ENCODE measurements at places on chromosomes 13 and 19.

GRCh38 chr19:42402376-42403116 lies 12.4 kb upstream of the CNFN start:
- no peak for DNase-seq

DNA sequence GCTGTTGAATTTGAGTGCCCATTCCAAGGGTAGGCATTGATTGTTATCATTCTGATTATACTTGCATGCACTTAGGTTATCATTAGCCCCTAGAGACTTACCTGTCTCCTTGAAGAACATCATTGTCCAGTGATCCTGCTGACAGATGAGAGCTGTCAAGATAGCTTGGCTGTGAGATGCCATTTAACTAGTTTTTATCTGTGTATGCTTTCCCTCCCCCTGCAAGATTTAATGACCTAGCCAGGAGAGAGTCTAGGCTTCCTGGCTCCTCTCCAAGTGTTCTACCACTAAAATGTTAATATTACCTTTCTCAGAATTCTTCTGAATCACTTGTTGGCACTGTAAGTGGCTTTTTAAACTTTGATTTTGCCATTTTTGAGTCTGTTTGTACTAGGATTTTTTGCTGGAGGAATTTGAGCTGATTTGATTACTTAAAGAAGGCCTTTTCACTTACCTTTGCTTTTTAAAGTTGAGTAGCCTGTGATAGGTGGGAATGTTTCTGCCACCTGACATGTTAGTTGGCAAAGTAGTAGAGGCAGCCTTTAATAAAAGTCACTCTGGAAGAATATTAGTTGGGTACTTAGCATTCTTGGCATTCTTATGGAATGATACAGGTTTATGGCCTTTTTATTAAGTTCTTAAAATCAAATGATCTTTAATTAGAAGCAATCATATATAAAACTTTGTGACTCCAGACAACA lies 41.1 kb downstream of the ARHGAP35 start:
- DNase-seq: no peak

DNA sequence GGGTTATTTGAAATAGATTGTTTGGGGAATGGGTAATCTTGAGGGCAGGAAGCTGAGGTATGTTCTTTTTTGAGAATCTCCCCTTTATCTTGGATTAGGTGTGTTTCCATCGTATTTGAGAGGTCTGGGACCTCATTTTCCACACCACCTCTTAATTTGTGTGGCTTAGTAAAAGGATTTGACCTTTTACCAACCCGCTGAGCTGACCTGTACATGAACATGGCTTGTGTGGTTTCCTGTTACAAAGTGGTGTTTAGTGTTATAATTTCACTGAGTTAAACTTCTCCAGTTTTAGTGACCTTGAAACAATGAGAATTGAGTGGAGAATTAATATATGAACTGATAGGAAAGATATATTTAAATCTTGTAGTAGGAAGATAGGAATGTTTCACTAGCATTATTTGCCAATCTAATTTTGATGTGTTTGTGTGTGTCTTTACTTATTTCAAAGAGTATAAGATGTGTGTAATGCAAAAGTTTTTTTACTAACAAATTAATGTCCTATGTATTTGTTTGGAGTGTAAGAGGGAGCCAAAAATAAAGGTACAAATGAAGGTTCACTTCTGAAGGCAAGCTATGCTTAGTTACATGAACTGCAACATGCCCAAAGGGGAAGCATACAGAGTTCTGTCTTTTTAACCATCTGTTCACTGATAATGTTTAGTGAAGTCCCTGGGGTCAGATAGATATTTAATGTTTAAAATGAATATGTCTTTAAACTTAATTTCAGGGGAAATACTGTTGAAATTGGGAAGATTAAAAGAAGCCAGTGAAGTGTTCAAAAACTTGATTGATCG lies 17.1 kb downstream of the NAA16 start:
- no peak for DNase-seq

DNA sequence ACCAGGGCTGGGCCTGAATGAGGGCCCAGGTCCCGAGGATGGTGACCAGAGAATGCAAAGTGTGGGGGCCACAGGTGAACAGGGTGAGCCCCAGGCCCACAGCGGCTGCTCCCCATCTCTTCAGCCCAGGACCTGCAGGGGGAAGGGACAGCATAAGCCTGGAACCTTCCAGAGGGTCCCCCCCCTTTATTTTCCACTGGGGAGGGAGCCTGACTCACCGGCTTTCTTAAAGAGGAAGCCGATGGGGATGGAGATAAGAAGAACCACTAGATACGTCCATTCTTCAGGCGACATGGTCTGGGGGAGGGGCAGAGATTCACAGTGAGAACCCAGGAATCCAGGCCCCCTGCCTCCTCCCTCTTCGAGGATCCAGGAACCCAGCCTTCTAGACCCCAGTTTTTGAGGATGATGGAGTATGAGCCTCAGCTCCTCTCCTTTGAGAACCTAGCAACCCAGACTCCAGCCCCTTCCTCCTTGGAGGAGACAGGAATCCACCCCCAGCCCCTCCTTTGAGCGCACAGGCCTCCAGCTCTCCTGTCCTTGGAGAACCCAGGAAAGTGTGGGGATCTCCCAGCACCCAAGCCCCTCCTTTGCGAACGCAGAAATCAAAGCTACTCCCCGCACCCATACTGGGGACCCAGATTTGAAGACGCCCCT lies 1.0 kb downstream of the MBOAT7 start:
- peak; percentile 63 for DNase-seq

DNA sequence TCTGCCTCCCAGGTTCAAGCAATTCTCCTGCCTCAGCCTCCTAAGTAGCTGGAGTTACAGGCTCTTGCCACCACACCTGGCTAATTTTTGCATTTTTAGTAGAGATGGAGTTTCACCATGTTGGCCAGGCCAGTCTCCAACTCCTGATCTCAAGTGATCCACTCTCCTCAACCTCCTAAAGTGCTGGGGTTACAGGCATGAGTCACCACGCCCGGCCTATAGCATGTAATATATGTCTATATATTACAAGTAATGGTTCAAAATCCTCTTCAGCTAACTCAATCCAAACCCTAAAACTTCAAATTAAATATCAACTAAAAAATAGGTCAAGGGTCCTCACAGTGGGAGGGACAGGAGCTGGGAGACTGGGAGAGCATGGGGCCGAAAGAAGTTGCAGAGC lies 28.0 kb downstream of the FPR3 start:
- no peak for DNase-seq

DNA sequence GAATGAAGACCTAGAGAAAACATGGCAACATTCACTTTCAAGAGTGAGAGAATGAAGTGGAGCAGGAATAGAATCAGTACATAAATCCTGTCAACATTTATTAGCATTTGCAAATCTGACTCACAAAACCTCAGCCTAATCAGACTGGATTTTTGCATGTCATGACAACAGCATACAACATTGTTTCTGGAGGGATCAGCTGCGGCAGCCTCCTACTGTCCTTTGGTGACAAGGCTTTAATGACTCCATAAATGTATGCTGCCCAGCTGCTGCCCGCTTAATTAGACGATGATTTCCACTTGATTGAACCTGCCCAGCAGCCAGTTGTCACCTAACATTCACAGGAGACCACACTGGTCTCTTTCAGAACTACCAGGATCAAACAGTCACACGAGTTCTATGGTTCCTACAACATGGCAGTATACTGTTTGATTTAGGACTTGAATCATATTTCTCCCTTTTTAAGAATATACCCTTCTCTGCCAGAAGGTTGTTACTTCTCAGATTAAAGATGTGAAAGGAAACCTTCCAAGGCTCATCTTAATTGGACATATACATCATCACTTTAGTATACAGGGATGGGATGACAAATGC lies 9.3 kb downstream of the EBPL start:
- no peak for DNase-seq

GRCh38 chr13:49533591-49534269 lies 38.0 kb downstream of the PHF11 start:
- DNase-seq: no peak

DNA sequence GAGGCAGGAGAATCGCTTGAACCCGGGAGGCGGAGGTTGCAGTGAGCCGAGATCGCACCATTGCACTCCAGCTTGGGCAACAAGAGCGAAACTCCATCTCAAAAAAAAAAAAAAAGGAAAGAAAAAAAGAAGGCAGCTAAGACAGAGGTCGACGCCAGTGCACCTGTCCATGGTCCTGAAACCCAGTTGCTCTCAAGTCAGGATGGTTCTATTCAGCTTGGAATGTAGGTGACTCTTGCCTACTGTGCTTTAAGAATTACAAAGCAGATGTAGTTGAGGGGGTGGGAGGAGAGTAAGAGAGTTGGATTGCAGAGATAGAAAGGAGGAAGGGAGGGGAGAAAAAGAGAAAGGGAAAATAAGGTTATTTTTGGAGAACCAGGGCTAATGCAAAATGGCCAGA lies 18.7 kb downstream of the CACNG7 start:
- no peak for DNase-seq

- DNase-seq: no peak
These were observed 64.1 kb downstream of the ZNF429 start for GRCh38 chr19:21569494-21569865.

- DNase-seq: no peak
These were observed 110.2 kb downstream of the STK24 start for GRCh38 chr13:98466634-98467236.

- DNase-seq: no peak
These were observed 18.5 kb upstream of the VSTM2B start for GRCh38 chr19:29507081-29507860.

DNA sequence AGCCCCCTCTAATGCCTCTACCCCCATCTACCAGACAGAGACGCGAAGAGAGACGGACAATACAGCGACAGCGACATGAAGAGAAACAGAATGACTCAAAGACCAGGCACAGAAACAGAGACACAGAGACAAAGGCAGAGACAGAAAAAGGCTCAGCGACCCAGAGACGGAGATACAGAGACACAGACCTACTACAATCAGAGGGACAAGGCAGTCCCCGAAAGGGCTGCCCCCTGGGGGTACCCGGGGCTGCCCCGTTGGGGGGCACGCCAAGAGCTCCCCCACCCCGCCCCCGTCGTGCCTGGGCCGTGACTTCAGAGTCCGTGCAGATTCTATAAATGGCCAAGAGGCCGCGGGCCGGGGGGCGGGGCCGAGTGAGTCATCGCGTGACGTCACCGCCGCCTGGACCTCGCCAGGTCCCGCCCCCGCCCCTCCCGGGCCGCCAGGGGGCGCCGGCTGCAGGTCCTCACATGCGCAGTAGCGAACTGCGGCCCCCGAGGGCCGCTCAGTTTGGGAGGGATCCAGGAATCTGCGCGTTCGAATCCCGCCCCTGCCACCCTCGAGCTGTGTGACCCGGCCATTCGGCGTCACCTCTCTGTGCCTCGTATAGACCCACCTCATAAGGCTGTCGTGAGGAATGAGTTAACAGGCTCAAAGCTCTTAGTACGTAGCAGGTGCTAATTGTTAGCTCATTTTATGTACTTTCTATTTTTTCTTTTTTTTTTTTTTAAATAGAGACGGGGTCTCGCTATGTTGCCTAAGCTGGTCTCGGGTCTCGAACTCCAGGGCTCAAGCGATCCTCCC lies 2.7 kb upstream of the CNN1 start:
- DNase-seq: peak; percentile 60

- no peak for DNase-seq
These were observed 167.1 kb upstream of the MAB21L1 start for GRCh38 chr13:35643625-35644024.

DNA sequence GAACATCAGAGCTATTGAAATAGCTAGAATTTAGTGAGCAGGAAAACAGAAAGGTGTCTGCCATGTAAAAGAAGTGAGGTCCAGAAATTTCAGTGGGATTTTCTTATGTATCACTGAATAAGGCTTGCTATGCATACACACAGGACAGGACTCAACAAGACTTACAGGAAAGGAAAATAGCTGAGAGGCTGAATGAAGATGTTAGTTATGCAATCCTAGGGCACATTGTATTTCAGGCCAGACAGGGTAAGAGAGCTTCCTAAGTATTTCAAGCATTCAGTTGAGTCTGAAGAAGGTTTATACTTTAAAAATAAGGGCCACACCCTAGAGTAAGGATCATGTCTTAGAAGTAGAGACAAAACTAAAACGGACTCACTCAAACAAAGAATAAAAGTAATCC lies 419.9 kb upstream of the PRR20A start:
- no peak for DNase-seq

- DNase-seq: no peak
These were observed 29.2 kb downstream of the ZNF844 start for GRCh38 chr19:12093777-12094176.

GRCh38 chr13:48116808-48117207 lies 21.9 kb upstream of the MED4 start:
- no peak for DNase-seq

DNA sequence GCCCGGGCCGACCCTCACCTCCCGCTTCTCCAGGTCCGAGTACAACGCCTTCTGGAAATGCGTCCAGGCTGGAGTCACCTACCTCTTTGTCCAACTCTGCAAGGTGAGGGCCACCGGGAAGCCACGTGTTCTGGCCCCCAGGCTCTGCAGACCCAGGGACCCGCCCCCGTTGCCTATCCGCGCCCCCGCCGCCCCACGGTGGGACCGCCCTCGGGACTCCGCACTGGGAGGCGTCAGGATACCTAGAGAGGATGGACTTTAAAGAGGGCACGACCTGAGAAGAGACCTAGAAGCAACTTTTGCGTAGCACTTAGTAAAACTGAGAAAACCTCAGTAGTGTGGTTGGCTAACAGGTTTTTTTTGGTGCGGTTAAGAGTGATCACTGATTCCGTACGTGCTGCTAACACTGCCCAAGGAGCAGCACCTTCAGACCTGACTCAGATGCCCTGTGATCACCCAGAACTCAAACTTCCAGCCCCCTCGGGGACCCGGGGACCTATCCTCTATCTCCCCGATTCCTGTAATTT lies 492 bp downstream of the TMEM147 start:
- peak; percentile 42 for DNase-seq

- DNase-seq: peak; percentile 96
These were observed at the start of gene ZNF554 for GRCh38 chr19:2819540-2820111. TSS of gene ZNF554 (plus strand) at chr19:2819868. CDS start at chr19:2820072, 204 bp downstream.

GRCh38 chr13:84873951-84874350 lies 925.3 kb downstream of the SLITRK6 start:
- no peak for DNase-seq

GRCh38 chr19:39212375-39212742 lies 8.3 kb upstream of the SYCN start:
- DNase-seq: peak; percentile 4

DNA sequence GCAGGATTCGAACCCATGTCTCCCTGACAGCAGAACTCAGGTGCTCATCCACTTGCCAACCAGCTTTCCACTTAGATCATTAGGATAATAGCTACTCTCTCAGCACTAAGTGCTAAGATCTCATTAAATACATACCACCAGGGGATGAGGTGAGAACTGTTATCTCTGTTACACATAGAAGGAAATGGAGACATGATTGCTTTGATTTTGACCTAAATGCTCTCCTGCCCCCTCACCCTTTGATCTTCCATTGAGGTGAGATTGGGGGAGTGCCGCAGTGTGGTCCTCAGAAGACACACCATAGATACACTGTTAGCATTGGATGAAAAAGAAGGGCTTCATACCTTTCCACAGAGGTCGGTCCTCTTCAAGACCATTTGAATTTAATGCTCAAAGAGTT lies 38.9 kb upstream of the NPAS1 start:
- no peak for DNase-seq

GRCh38 chr19:44951179-44952159 lies 3.7 kb upstream of the CLPTM1 start:
- DNase-seq: peak; percentile 16

GRCh38 chr19:6010107-6010506 lies 32.2 kb upstream of the RANBP3 start:
- DNase-seq: no peak

GRCh38 chr13:63517371-63517770 lies 2101.7 kb upstream of the PCDH20 start:
- DNase-seq: no peak

GRCh38 chr13:59360108-59360507 lies 803.6 kb downstream of the DIAPH3 start:
- DNase-seq: no peak

GRCh38 chr19:4052114-4052992 lies 14.3 kb downstream of the ZBTB7A start:
- no peak for DNase-seq
